ENCODE measurements at places on chromosomes 3 and 15.

DNA sequence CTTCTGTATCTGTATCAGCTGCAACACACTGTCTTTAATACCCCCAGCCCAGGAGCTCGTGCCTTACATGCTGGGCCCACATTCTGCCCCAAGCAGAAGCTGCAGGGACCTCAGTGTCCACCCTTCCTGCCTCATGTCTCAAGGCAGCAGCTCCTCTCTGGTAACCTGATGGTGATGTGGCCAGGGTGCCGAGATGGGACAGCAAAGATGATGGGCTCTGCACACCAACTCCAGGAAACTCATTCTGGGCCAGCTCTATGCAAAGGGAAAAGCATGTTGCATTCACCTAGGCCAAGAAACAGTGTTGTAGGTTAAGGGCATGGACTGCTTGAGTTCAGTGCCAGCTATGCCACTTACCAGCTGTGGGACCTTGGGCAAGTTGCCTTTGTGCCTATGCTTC, 79.5 kb upstream of the PRR23C start:
- no peak for DNase-seq

- DNase-seq, result no peak
These were observed 117.2 kb downstream of the THRB start for GRCh38 chr3:24377218-24377993.

- DNase-seq, result no peak
These were observed 2.8 kb downstream of the MAGI1 start for GRCh38 chr3:66035763-66036477.

DNA sequence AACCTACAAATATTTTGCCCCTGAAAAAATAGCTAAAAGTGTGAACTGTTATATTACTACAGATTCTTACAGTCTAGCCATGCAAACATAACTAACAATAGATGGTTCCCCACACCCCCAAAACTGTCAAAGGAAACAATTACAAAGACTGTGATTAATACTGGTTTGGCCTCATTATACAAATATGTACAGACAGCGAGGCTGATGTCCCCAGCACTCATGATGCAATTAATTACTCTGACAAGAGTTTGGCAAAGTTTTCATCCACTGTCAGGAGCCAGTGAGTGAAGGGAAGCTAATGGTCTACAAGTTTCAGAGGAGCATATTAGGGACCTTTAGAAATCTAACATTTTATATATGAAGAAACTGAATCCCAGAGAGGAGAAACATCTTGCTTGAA, 61.0 kb downstream of the HMG20A start:
- DNase-seq, result no peak

- no peak for DNase-seq
These were observed 103.0 kb downstream of the MAGI1 start for GRCh38 chr3:65935724-65936123.

GRCh38 chr15:59292442-59293151, 80.1 kb downstream of the MYO1E start:
- no peak for DNase-seq

DNA sequence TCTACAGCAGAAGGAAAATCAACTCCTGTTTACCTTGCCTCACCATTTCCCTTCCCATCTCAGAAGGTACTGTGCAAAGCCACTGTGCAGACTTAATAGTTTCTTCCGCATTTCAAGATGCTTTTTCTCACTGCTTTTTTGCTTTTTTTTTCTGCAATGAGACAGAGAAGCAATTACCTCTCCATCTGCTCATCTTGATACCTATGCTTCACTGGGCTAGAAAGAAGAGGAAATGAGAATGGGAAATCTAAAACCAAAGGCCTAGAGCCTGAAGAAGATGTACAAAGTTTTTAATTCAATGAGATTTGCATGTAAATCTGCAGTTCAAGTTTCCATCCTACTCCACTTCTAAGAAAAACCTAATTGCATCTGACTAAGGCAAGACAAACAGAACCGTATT, 238.1 kb upstream of the SETMAR start:
- DNase-seq, result no peak

Measured in stimulated activated CD4-positive, alpha-beta T cell treated with anti-CD3 and anti-CD28 coated beads, Interleukin-1b, Interleukin-23, amount 100 ng/mL, for 24 hours (primary cell).